ENCODE measurements at places on chromosomes 5 and 9. TPM values are rescaled to one million over a fixed set of nuclear protein-coding genes. Genes with fewer than 3 reads are reported as not detected.

Gene TMC1
- total RNA-seq, result 0.36 TPM

Gene LCP2
- 0.36 TPM for total RNA-seq

Gene PIGO
- 58.7 TPM for total RNA-seq

Gene CACFD1
- 13.9 TPM for total RNA-seq

Gene TTC23L
- total RNA-seq, result not detected

GRCh38 chr9:90107040-90107725, 502.4 kb downstream of the GADD45G start:
- DNase-seq, result no peak

- DNase-seq, result peak; percentile 94
Measured at GRCh38 chr9:128276008-128276573, at the start of gene SWI5. Gene SWI5, plus strand, starts transcription at chr9:128276276.

GRCh38 chr9:97559111-97559514, 57.6 kb downstream of the TMOD1 start:
- DNase-seq, result no peak

DNA sequence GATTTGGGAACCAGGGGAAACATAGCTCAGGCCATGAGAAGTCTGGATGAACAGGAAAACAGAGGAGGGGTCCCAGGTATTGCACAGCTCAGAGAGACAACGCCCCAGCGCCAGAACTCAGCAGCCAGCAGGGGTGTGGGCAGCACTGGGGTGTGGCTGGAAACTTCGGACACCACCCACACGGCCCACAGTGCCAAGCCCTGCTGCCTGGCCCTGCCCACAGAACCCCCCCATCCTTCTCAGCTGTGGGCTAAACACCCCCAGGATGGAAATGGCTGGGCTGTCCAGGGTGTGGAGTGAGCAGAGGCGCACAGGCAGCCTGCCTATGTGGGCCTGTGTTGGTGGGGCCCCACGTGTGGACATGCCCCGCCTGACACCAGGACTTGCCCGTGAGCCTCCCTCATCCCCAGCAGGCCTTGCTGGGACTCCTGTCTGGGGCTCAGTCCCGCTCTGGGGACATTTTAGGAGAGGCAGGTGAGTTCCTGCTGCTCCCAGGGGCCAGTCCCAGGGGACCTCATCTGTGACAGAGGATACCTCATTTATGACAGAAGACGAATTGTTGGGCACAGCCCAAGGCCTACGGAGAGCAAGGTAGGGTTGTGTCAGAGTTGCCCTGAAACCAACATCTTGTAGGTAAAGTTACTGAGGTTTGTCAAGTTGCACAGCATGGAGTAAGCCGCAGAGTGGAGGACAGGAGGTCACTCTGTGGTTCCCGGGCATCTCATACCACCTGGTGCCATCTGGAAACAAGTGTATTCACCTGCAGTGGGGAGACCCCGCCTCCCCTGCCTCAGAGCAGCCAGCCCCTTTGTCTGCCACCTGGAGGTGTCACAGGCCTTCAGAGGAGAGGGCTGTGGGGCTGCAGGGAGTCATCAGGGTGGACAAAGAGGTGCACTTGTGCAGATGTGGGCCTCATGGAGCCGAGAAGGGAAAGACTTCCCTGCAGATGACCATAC, 183.2 kb downstream of the AUH start:
- DNase-seq, result no peak

GRCh38 chr5:1945606-1946005, 62.9 kb upstream of the IRX4 start:
- DNase-seq, result no peak

DNA sequence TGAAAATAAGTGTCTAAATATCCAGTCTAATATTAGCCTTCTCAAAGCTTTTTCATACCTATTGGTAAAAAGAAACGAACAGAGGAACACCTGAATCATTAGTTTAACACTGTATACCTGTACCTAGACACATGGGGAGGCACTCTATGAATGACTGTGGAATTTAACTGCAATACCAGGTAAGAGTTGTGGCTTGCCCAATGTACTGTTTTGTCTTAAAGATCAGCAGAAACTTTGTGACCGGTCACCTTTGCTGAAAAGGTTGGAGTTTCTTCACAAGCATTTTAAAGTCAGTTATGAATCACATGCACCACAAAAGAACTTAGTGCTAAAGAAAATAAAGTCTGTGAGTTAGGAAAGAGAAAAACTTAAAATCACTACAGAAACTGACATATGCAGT, 2.4 kb downstream of the PGGT1B start:
- no peak for DNase-seq

- no peak for DNase-seq
Measured at GRCh38 chr5:9817819-9818218, 187.7 kb upstream of the TAS2R1 start.

DNA sequence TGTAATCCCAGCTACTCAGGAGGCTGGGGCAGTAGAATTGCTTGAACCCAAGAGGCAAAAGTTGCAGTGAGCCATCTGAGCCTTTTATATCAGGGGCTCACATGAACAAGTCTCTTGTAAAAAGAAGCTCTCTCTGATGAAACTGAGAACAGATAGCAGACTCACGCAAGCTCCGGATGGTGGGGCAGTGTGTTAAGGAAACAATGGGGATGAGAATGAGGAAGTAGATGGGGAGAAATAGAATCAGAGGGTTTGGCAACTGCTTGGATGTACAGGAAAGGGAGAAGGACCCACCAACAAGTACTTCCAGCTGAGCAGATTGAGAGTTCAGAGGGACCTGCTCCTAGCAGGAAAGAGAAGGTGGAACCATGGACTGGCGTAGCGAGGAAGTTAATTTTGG, 18.6 kb downstream of the TMEM252 start:
- DNase-seq, result no peak

- no peak for DNase-seq
Measured at GRCh38 chr5:146995878-146996277, 117.3 kb upstream of the PPP2R2B start.

DNA sequence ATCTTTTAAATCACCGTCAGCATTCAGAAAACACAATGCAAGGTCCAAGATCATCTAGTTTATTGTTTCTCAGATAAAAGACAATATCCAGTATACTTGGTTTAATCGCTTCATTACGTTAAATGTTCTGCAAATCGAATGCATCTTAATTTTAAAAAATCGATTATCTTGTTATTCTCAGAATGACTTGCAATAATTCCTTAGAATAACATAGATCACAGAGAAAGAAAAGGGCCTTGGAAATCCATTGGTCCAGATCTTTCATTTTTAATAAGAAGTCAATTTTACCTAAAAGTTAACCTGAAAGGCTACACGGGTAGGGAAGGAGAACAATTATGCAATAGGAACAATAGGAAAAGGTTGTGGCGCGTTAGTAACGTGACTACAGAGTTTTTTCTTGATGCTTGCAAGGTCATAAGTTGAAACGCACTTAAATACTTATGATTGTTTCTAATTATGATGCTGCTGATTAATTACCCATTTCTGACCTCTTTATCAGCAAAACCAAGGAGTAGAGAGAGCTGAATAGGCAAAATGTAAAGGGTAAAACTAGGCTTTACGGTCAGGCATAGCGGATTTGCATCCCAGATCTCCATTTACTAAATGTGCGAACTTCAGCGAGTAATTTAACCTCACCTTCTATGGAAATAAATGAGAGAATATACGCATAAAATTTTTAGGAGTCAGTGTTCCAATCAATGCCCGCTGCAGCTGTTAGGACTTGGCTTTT, 769 bp upstream of the LYRM7 start:
- DNase-seq, result no peak

- DNase-seq, result no peak
Measured at GRCh38 chr9:136829412-136829811, 12.9 kb upstream of the AJM1 start.

GRCh38 chr9:96417051-96417586, 1.1 kb downstream of the ZNF367 start:
- DNase-seq, result peak; percentile 32
